CD8-positive, alpha-beta memory T cell (primary cell): ENCODE measurements at places on chromosomes 2 and 18.

DNA sequence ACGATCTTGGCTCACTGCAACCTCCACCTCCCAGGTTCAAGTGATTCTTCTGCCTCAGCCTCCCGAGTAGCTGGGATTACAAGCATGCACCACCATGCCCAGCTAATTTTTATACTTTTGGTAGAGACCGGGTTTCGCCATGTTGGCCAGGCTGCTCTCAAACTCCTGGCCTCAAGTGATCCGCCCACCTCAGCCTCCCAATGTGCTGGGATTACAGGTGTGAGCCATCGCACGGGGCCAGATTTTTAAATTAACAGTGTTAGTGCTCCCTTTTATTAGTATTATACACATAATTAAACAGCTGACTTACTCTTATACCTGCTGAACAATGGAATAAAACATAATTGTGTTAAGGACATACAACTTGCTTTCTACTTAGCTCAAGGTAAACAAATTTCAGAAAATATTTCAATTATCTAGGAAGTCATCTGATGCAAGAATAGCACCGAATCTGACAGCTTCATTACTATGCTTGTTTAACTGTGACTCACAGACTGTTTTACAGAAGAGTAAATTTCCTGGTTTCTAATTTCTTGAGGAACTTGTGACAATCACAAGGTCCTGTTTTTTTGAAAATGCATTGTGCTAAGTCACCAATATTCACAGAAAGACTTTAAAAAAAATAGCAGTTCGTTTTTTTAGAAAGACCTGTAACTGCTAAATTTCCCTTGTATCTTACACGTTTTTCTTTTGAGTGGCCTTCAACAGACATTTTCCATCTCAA, 51.2 kb downstream of the SPIRE1 start:
- DNase-seq: no peak

- no peak for DNase-seq
Observed at GRCh38 chr2:152627351-152627957, 89.8 kb downstream of the PRPF40A start.

DNA sequence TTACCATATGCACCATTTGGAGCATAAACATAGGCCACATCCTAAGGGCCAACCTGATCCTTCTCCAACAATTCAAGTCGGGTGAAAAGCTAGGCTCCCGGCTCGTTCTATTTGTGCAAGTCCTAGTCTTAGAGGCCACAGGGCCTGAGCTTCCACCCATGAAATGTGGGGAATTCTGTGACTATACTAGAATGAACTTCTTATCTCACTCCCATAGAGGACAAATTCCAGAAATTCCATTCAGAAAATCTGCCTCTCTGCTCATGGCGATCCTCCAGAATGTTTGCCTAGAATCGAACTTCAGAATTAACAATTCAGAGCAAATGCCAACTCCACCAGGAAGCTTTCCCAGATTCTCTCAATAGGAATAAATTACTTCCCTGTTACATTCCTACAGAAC, 187.9 kb downstream of the BCL11A start:
- DNase-seq: no peak

- DNase-seq: no peak
Observed at GRCh38 chr2:239564587-239564986, 163.8 kb upstream of the HDAC4 start.

- no peak for DNase-seq
Observed at GRCh38 chr2:203407496-203407895, 79.3 kb downstream of the ABI2 start.

- no peak for DNase-seq
Observed at GRCh38 chr2:31931916-31932315, 78.9 kb downstream of the MEMO1 start.

DNA sequence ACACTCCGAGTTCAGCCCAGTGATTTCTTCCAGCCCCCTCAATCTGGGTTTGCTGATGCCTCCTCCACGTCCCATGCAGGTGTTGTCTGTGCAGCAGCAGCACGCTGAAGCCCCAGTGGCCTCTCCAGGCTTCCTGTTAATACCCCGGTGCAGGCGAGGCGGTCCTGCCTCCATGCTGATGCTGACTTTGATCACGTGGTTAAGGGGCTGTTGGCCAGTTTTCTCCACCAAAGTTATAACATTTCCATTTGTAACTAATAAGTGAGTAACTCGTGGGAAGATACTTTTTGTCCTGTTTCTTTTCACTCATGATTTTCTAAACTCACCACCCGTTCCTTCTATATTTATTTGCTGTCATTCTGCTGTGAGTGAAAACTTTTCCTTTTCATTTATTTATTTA, 42.5 kb upstream of the TMEM18 start:
- no peak for DNase-seq

GRCh38 chr2:237876061-237876526, 16.7 kb downstream of the RAMP1 start:
- no peak for DNase-seq

DNA sequence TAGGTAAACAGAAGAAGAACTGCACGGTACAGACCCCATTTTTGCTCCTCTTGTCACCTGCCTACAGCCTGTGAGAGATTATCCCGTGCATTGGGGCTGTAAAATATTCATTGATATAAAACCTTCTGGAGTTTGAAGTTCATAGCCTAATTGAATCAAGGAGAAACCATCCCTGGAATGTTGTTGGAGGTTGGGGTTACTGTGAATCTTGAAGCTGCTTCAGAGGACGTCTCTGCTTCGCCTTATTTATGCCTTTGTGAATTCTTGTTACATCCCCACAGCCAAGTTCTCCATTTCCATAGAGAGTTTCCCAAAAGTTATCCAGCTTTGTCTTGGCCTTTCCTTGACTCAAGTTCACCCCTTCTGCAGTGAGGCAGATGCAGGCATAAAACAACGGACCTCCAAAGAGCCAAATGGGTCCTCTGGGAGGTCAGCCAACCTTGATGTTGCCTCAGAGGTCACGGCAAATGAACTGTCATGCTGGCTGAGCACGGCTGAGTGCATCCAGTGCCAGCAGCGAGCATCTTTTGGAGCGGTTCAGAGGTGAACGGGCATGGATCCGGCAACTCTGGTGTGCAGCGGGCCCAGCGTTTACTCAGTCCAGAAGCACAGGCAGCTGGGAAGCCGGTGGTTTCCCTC, 317.6 kb downstream of the PRKCE start:
- DNase-seq: no peak

- DNase-seq: no peak
Observed at GRCh38 chr2:17226941-17227490, 291.2 kb downstream of the RAD51AP2 start.

GRCh38 chr2:112644155-112644932, 1.4 kb upstream of the SLC20A1 start:
- no peak for DNase-seq

- DNase-seq: no peak
Observed at GRCh38 chr2:75614162-75614651, 32.4 kb upstream of the MRPL19 start.

- DNase-seq: no peak
Observed at GRCh38 chr2:197293252-197294007, 17.1 kb downstream of the ANKRD44 start.

- peak; percentile 56 for DNase-seq
Observed at GRCh38 chr2:216690853-216691741, 4.3 kb downstream of the IGFBP5 start.

GRCh38 chr2:226578879-226579278, 220.7 kb downstream of the IRS1 start:
- DNase-seq: no peak

DNA sequence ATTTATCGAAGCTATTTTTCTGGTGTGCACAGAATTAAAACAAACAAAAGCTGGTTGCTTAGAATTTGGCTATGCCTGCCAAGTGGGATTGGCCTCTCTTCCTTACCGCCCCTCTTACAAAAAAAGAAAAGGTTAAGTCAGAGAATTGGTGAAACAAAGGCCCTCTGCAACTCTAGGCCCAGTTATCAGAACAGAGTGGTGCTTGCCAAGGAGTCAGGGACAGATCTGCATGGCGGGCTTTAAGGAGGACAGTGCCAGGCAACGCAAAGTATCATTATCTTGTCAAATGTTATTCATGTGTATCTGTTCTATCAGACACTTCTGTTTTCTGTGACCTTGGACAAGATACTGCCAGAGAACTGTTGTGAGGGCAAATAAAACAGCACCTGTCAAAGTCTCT, 78.3 kb downstream of the TGIF1 start:
- no peak for DNase-seq

DNA sequence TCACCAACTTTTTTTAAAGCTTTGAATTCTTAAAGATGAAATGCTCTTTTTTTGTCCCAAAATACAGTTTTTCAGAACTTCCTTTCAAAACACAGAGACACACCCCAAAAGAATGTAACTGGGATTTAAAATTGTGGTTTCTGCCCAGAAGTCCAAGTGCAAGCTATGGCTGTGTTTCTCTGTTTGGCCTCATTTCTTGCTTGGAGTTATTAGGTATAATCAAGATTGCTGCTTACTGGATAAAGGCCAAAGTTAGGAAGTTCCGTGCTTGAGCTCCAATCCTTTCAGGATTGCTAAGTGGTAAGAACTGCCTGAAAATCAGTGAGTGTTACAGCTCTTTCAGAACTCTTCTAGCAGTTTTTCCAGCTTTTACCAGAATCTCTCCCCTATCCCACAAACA, 16.9 kb downstream of the ZBTB7C start:
- DNase-seq: no peak

- DNase-seq: no peak
Observed at GRCh38 chr2:169071455-169071854, 2.1 kb downstream of the DHRS9 start.

DNA sequence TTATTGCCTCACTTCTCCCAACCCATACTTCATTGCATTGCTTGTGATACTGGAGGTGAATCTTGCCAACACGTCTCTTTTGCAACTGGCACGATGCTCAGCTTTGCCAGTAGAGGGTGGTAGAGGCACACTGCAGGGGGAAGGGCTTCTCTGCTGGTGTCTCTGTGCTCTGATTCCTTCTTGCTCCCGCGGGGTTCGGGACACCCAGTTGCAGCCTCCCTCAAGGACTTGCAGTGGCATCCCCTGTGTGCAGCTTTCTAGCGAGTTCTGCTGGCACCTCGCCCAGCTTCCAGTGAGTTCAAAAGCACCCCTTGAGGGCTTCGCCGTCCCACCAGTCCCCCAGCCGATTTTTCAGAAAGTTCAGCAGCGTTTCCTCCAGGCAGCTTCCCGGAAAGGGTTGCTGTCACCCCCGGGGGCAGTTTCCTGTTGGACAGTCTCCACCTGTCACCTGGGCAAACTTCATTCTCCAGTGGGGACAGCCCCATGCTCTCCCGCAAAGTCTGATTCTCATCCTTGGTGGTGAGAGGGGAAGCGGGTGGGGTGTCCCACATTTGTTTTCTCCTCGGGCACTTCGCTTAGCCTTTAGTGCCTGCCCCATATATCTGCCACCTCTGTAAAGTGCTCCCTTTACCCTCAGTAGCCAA, 35.4 kb upstream of the EN1 start:
- DNase-seq: peak; percentile 69

- DNase-seq: no peak
Observed at GRCh38 chr2:218953366-218953954, 6.0 kb upstream of the CDK5R2 start.

DNA sequence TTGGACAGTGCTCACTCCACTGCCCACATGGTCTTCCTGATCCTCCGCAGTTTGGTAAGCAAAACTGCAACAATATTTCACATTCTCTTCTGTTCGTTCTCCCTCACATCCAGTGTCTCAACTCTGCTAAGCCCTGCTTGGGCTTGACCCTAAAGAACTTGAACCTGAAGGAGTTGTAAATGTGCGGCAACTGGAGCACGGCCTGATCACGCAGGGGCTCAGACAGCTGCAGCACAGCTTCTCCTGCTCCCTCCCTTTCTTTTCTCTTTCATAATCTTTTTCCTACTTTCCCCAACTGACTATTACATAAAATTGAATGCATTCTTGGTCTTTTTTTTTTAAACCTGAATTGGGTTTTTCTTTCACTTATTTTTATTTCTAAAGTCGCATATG, 10.2 kb downstream of the CYRIA start:
- DNase-seq: no peak

DNA sequence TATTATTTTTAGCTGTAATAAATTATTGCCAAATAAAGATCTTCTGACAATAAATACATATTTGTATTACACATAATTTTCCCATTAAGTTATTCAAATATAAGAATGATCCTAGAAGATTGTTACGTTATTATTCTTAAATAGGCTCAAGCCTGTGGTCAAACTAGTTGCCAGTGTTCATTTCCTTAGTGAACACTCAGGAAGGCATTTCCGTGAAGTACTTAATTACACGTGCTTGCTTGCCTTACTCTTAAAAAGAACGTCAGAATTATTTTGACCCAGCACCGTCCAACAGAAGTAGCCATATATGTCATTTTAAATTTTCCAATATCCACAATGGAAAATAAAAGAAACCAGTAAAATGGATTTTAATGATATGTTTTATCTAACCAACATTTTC, 249.8 kb downstream of the TXNL1 start:
- DNase-seq: no peak

GRCh38 chr2:201872591-201872990, 66.3 kb downstream of the CDK15 start:
- DNase-seq: no peak

GRCh38 chr2:113114224-113114945, 13.0 kb upstream of the IL1RN start:
- no peak for DNase-seq

DNA sequence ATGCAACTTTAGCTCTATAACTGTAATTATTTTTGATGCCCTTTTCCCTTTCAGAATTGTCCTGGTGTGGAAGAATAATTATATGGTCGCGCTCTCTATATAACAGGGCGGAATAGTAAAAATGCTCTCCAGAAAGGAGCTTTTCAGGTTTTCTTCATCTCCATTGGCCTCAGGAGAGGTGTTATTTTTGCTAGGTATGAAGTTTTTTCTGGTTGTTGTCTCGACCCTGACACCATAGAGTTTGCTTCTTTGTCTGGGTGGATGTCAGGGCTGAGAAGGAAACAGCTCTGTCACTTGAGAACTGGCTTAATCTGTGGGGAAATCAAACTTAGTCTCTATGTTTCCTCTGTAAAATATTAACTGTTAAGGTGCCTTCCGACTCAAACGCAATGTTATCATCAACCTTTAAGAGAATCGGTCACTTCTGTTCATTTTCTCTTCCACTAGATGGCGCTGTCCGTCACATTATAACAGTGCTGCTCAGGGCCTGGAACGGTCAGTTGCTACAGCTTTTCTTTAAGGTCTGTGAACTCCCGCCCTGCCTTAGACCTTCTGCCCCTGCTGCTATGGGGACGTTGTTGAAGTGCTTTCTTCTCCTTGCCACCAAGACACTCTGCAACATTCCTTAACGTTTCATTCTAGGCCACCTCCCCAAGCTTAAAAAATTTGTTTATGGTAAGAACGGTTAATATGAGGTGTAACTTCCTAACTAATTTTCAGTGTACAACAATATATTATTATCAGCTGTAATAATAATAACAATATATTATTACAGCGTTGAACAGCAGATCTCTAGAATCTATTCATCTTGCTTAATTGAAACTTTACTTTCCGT, 23.8 kb upstream of the SERPINB12 start:
- DNase-seq: peak; percentile 41
